Upper lobe of left lung (tissue), 6 donors: ENCODE measurements at places on chromosomes 6 and 20.

DNA sequence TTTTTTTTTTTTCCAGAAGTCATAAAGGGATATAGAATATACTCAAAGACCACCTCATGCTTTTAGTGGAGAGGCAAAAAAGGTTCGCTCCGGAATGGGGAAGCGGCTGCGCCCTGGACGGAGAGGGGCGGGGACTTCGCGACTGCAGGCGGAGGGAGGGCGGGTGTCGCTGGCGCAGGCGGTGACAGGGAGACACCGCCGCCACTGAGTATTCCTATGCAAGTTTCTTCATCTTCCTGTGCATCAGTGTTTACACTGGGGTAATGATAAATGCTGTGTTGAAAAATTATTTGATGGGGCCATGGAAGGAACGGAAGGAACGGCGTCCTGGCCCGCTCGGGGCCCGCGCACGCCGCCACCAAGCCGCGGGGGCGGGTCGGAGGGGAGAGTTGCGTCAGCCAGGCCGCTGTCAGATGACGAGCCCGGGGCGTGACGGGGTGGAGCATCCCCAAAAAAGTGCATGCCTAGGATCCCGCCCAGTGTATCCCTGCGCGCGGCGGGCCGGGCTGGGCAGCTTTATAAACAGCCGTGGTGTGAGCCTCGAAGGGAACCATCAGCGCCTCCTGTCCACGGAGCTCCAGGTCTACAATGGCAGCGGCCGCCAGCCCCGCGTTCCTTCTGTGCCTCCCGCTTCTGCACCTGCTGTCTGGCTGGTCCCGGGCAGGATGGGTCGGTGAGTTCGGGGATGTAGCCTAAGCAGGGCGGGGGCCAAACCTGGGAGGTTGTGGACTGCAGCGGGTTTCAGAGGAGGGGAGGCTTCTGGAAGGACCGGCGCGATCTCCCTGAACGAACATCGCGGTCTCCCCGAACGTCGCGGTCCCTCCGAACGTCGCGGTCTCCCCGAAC is at the start of gene ULBP1:
ULBP1 (plus strand) TSS at position 482 of the 846 bp plus-strand sequence; CDS start at position 589, 107 bp downstream.
- peak; percentile 88 for DNase-seq

- DNase-seq, result no peak
Measured at GRCh38 chr6:63817492-63818050, 182.0 kb downstream of the PHF3 start.

DNA sequence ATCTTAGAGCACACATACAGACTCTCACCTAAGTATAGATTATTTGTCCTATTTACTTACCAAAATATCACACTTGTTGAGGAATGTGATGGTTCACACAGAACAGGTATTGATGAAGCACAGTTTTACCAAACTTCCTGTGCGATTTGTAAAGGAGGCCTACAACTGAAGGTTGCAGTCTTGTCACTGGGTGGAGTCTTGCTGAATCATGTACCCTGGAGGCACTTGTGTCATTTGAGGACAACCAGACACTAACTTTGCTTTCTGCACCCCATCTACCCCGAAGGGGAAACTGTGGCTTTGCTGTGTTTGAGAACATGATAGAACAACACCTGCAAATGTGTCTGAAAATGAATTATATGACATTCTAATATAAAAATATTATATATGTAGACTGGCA is 32.4 kb upstream of the HINT3 start:
- no peak for DNase-seq

DNA sequence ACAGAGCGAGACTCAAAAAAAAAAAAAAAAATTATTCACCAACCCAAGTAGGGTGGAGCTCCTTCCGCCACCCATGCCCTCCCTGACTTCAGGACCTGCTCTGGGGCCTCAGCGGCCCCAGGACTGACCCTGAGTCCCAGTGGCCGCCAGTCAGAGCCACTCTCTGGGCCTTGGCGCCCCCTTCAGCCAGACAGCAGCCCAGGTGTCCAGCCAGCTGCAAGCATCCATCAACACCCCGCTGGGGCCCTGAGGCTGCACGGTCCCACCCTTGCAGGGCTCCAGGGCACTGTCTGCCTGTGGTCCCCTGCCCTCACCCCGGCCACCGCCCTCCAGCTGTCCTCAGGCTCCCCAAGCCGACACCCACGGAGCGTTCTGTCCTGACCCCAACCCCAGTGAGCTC is 11.4 kb upstream of the KCNQ2 start:
- DNase-seq, result peak; percentile 64

DNA sequence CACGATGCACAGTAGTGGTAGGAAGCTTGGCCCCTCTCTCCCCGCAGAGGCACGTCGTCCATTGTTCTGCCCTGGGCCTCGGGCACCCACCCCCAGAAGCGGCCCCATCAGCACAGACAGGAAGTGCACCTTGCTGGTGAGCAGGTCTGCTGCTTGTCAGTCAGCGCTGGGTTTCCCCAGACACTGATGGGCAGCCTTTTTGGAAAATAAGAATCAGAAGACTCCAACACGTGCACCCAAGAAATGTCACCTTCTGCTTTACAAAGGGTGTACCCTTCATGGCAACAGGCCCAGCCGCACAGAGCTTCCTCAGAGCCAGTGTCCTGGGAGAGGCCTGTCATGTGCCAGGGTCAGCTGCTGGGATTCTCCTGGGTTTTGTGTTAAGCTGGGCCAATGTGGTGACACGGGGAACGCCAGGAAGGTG is 34.7 kb upstream of the IRF4 start:
- no peak for DNase-seq

DNA sequence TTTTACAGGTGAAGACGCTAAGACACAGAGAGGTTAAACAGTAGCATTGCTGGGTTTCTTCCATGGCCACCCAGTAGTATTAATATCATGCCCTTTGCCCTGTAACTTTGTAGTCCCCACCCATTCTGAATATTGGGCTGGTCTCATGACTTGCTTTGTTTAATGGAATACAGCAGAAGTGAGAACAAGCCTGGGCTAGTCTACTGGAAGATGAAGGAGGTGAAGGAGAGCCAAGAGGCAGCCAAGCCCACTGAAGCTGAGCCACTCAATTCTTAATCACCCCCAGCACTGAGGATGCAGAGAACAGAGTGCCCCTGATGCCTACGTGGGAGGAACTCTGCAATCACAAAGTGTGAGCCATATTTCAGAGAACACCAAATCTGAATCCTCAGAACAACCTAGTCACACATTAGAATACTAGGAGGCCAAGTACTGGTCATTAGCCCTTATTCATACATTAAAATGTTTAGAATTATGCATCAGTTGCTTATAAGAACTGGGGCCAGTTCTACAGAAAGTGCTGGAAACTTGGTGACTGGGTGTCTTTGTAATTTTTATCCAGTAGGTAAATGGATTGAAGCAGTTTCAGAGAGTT is 270.1 kb upstream of the PRND start:
- no peak for DNase-seq

GRCh38 chr20:9928281-9928737 is 89.4 kb upstream of the PAK5 start:
- DNase-seq, result no peak

GRCh38 chr6:113365191-113365590 is 492.0 kb upstream of the MARCKS start:
- no peak for DNase-seq
